Uterine smooth muscle cell (primary cell): ENCODE measurements at places on chromosomes 2 and 18. TPM values are rescaled to one million over a fixed set of nuclear protein-coding genes. Genes with fewer than 3 reads are reported as not detected.

The NT5DC4 gene
- 0.11 TPM in 1 of 2 replicates, not detected in the other for total RNA-seq

The CXCR1 gene
- total RNA-seq: not detected in 2 replicates

The LIPG gene
- total RNA-seq: 18.4 and 29.7 TPM in 2 replicates

The UGT1A5 gene
- total RNA-seq: not detected in 2 replicates

The UGT1A4 gene
- total RNA-seq: not detected in 2 replicates

The PDE1A gene
- total RNA-seq: 11.5 and 20.0 TPM in 2 replicates

The PDCD1 gene
- total RNA-seq: not detected in 2 replicates

The SIX3 gene
- total RNA-seq: under 0.01 TPM in 1 of 2 replicates, not detected in the other

The CHMP1B gene
- 50.7 and 58.0 TPM in 2 replicates for total RNA-seq
